ENCODE measurements at places on chromosomes 6 and 20.

DNA sequence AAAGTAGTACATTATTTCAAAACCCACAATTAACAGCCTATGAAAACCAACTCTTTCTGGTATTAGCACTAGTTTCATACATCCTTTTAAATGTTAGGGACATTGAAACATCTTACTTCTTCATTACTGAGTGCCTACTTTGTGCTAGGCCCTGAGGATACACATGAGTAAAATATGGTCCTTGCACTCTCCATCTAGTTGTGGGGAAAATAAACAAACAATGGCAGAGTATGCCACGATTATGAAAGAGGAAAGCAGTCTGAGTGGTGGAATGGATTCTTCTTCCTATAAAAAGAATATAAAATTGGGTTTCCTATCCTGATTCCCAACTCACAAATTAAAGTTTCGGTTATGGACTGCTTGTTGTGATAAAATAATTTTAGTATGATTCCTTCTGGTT is 84.9 kb downstream of the ATXN1 start:
- DNase-seq: no peak

GRCh38 chr6:113144117-113144516 is 713.0 kb upstream of the MARCKS start:
- DNase-seq: no peak

- no peak for DNase-seq
Observed at GRCh38 chr6:169839898-169840631, 88.6 kb downstream of the ERMARD start.

- no peak for DNase-seq
Observed at GRCh38 chr20:50395251-50395729, 114.9 kb upstream of the PTPN1 start.

- DNase-seq: no peak
Observed at GRCh38 chr6:14282854-14283505, 165.4 kb downstream of the CD83 start.

DNA sequence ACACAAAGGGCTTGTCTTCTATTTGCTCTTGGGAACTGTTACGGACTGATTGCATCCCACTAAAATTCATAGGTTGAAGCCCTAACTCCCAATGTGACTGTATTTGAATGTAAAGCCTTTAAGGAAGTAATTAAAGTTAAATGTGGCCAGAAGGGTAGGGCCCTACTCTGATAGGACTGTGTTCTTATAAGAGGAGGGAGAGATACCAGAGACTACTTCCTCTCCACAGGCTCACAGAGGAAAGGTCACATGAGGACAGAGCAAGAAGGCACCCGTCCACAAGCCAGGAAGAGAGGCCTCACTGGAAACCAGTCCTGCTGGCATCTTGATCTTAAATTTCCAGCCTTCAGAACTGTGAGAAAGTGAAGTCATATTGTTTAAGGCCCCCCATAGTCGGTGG is 211.9 kb downstream of the CDH26 start:
- no peak for DNase-seq

DNA sequence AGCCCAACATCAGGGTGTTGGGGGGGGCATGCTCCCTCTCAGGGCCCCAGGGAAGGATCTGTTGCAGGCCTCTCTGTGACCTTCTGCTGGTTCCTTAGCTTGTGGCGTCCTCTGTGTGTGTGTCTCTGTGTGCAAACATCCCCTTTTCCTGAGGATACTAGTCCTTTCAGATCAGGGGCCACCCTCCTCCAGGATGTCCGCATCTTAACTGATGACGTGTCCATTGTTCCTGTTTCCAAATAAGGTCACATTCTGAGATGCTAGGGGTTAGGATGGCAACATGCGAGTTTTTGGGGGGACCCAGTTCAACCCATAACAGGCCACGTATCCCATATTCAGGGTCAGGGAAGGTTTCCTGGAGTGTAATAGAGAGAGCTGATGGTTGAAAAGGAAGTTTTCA is 40.9 kb downstream of the GMPR start:
- no peak for DNase-seq

GRCh38 chr20:3919352-3919751 is 30.2 kb downstream of the PANK2 start:
- DNase-seq: no peak

GRCh38 chr6:4124351-4124750 is 11.0 kb downstream of the ECI2 start:
- DNase-seq: no peak

DNA sequence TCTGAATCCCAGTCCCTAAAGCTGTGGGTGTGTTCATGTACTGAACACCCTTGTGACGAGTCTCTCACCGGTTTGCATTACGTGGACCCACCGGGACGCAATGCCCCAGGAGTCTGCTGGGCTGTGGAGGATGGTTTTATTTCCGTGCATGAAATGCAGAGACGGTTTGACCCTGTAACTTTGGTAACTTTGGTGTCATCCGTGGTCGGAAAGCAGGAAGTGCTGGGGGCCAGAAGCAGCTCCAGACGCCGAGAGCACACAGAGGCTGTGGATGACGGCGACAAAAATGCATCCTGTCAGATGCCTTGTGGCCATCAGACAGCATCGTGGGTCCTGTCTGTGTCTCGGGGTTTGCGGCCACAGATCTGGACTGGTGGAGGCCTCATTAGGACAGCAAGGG is 7.2 kb downstream of the BHLHE23 start:
- DNase-seq: no peak

DNA sequence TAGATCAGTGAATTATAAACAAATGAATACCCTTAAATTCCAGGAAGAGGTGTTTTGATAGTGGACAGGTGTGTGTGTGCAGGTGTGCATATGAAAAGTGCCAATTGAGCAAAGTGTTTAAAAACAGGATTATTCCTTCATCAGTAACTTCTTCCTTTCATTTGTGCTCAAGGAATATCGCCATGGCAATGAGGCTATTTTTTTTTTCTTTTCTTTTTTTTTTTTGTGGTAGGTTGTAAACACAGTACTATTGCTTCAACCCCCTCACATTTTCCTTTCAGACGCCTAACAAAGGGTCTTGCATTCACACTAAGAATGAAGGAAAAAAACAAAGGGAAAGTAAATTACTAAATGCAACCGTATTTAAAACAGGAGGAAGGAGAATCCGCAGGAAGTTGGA is 2.0 kb upstream of the HSPA1B start:
- DNase-seq: no peak

- no peak for DNase-seq
Observed at GRCh38 chr6:12296604-12297003, 6.4 kb downstream of the EDN1 start.

- DNase-seq: no peak
Observed at GRCh38 chr6:26576407-26576843, 20.3 kb upstream of the ABT1 start.

DNA sequence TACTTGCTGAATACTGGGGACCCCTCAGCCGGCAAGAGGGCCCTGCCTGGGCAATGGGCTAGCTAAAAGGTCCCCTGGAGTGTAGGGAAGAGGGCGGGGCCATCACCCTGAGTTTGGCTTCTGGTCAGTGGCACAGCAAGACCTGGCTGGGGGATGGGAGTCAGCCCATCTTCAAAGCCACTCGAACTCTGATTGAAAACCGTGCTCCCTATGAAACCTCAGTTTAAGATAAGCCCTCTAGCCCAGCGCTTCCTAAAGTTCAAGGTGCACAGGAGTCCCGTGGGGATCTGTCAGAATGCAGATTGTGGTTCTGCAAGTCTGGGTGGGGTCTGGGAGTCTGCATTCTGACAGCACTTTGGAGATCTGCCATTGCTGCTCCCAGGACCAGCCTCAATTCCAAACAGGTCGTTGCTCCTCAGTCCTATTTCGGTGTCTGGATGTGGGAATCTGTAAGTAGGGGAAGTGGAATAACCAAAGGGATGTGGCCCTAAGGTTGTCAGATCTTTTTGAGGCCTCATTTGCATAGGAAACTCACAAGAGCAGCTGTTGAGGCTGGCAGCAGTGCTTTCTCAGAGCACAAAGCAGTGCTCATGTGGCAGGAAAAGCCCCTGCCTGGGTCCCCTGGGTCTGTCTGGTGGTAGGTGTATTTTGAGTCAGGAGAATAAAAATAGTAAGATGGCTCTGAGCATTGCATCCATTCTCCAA is 85.3 kb upstream of the SCP2D1 start:
- DNase-seq: no peak

DNA sequence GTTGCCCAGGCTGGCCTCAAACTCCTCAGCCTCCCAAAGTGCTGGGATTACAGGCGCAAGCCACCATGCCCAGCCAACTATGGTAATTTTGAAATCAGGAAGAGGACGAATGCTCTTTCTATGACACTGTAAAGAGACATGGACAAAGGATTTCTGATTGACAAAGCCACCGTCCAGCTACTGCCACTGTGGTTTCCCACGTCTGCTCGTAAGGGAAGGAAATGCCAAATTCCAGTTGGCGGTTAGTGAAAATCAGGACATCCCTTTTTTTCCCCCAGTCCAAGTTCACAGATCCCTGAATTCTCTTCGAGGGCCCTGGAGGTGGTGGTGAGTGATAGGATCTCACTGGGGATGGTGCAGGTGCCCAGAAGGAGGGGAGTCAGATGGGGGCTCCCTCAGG is 31.2 kb downstream of the SNAI1 start:
- no peak for DNase-seq

DNA sequence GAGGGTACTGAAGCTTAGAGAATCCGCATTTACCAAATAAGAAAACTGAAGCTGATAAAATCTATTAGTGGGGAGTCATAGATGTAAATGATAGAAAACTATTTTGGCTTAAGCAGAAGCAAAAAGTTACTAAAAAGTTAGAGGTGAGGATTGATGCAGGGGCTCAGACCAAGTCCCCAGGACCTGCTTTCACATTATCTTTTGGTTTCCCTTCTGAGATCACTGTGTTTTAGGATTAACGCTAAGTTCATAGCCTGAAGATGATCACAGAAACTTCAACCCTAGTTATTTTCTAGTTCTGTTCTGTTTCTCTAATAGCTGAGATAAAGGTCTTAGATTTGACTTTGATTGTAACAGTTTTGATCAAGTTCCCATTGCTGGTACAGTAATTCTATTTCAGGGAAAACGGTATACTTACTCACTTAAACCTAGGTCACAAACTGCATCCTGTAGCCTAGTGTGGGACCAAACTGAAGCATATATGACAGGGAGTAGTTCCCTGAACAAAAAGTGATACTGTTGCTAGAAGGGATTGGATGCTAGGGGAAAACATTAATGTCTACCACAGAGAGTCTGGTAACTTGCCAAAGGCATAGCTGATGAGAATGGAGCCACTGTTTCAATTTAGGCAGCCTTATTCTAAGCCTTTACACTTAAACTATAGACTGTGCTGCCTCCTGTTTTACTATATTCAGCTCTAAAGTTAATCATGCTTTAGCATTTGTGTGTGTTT is 13.1 kb downstream of the CYB5R4 start:
- no peak for DNase-seq

DNA sequence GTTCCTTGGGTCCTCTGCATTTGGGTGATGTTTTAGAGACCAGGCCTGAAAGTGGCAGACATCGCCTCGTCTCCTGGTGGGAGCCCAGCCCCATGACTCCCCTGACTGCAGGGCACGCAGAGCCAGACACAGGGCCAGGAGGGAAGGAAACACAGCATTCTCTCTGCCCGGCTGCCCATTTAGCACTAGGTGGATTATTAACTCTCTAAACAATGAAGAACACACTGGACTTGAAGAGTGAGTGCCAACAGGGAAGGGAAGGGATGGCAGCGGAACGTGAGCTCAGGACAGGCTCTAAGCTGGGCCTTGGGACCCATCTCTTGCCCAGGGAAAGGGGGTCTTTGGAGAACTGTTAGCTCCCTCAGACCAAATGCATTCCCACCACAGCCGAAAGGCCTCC is 80.4 kb downstream of the TBXT start:
- DNase-seq: no peak

Data from stimulated activated CD4-positive, alpha-beta T cell treated with anti-CD3 and anti-CD28 coated beads, Interleukin-12 subunit alpha, Interleukin-12 subunit beta, amount 100 ng/mL, for 24 hours (primary cell).